ENCODE measurements at places on chromosomes 1 and 21.

DNA sequence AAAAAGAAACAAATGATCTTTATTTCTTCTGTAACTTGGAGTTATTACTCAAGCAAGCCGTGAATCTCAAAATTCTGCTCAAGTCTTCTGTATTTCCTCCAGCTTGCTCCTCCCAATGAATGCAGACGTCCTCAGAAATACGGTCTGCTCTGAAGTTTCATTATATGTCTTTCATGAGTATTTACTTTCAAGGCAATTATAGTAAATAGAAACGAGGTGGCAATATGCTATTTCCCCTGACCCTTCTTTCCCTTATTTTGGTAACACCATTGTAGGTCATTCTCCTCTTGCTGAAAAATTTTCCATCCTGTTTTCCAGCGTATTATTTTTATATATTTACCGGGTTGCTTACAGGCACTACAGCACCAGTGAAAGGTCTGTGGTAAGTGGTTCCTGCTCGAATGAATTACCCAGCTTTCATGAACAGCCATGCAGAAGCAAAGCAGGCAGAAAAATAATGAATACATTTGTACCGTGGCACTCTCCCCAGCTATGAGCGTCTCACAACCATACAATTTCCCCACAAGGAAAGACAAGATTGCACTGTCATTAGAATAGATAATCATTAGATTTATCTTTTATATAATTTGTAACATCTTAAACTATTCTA, 350.9 kb upstream of the PKN2 start:
- no peak for DNase-seq

- DNase-seq = no peak
These were observed 34.8 kb downstream of the SLC35D1 start for GRCh38 chr1:67019121-67019520.

DNA sequence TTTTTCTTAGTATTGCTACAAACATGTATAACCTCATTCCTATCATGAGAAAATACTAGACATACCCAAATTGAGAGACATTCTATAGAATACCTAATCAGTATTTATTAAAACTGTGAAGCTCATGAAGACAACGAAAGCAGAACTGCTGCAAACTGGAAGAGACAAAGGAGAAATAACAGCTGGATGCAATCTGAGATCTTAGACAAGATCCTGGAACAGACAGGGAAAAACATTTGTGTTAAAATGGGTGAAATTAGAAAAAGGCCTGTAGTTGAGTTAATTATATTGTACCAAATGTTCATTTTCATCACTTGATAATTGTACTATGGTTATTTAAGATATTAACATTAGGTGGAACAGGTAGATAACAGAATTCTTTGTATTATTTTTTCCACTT, 392.0 kb downstream of the PLPP3 start:
- no peak for DNase-seq

- DNase-seq = no peak
These were observed 23.8 kb downstream of the KCTD3 start for GRCh38 chr1:215590779-215591491.

DNA sequence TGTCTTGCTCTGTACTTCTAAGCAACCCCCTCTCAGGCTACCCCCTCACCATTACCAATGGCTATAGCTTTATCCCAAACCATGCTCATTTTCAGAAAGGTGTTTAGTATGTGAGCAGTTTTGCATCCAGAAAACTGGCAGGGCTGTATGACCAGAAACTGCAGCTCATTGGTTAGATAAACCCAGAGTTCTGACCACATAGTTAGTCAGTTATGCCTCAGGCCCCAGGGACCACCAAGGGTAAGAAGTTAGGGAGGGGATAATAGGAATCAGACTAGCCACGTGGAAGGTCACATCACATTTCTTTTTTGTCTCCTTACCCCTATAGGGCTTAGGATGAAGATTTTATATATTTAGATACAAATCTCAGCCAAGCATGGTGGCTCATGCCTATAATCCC, 1.2 kb downstream of the ITGA10 start:
- DNase-seq = no peak
